ENCODE measurements at places on chromosomes 2 and 18. TPM values are rescaled to one million over a fixed set of nuclear protein-coding genes. Genes with fewer than 3 reads are reported as not detected.

- peak; percentile 100 for DNase-seq
Measured at GRCh38 chr2:171922230-171923022, at the start of gene HAT1. TSS of gene HAT1 (plus strand) at chr2:171922461. CDS start at chr2:171922501, 40 bp downstream.

- DNase-seq, result peak; percentile 61
Measured at GRCh38 chr2:240435948-240436682, 652 bp downstream of the GPC1 start.

DNA sequence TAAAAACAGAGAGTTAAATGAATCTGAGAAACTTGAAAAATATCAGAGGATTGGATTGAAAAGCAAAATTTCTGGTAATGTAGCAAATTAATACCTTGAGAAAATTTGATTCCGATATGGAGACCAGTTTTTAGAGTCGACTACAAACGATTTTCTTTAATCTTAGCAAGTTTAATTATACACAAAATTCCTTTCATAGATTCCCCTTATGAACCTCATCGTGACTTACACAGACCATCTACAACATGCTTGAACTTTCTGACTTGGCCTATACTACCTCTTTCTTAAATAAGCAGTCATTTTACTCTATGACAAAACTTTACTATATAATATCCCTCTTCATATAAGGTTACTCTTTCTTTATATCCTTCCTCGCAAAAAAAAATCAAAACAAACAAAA is 769.6 kb upstream of the CRIM1 start:
- no peak for DNase-seq

Gene CAD
- 19.2 TPM for polyA plus RNA-seq

- no peak for DNase-seq
Measured at GRCh38 chr2:79446313-79446712, 66.5 kb upstream of the CTNNA2 start.

GRCh38 chr2:48471048-48471474 is 58.9 kb upstream of the STON1 start:
- peak; percentile 57 for DNase-seq

DNA sequence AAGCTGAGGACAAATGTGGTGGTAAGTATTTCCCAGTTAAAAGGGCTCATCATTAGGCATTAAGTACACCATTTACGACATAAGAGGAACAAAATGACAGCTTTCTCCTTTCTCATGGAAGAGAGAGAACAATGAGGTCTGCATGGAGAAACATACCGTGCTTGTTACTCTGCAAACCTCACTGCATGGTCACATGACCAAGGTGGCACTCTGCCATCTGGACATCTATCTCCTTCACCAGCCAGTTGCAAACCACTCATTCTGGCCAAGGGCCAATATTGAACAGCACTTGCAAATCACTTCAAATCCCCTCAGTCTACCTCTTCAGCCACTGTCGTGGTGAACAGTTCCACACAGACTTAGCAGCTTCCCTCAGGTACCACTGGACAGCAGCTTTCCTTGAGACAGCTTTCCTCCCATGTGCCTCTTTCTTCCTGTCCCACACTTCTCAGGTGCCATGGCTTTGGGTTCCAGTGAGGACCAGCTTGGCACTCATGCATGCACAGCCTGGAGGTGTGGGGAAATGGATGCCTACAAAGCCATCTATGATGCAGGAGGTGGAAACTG is 29.5 kb upstream of the DPP4 start:
- no peak for DNase-seq
